ENCODE measurements at places on chromosomes 3 and 15.
A peak's percentile ranks its signal among the peaks of the same experiment; 100 is the strongest.

DNA sequence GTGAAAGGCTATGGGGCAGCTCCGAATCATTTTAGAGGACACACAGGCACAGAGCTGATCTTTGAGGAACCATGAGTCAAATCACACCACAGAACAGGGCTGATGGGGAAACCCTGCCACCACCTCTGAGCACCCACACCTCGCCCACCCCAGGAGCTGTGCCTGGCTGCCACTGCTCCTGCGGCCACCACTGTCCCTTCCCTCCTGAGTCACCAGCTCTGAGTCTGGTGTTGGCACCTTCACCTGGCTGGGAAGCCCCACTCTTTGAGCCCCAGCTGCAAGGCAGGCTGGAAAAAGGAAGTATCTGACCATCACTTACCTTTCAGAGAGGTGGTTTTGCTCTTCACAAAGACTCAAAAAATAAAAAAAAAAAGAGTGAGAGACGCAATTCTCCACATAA, 63.6 kb upstream of the MEF2A start:
- DNase-seq, result peak; percentile 40

GRCh38 chr3:9768141-9768775, 1.5 kb downstream of the CAMK1 start:
- no peak for DNase-seq

- DNase-seq, result no peak
Observed at GRCh38 chr3:88364926-88365325, 215.2 kb downstream of the C3orf38 start.

GRCh38 chr3:171986176-171986575, 53.2 kb upstream of the FNDC3B start:
- DNase-seq, result no peak

DNA sequence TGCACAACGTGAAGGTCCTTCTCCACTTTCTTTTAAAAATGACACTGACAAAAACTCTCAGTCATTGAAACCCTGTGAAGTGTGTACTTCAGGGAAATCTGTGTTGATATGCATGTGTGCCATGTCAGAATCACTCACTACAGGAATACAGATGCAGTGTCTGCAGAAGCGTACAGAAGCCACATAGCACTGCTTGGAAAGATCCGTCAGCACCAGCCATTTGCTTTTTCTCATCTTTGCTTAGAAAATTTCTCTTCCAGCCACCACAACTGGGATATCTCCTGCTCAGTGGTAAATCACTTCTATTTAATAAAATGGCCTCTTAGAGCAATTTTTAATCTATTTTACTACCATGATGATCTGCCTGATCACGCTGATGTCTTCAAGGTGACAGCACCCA, 91.3 kb upstream of the ARHGEF26 start:
- no peak for DNase-seq
